Fibroblast of lung (primary cell): ENCODE measurements at places on chromosomes 6 and 20. TPM values are rescaled to one million over a fixed set of nuclear protein-coding genes. Genes with fewer than 3 reads are reported as not detected.

- DNase-seq = no peak
Observed at GRCh38 chr6:169962604-169963469, 211.4 kb downstream of the ERMARD start.

The CRYBG1 gene
- total RNA-seq = 2.1 and 10.1 TPM in 2 replicates

The CNKSR3 gene
- total RNA-seq = 3.9 and 14.0 TPM in 2 replicates

The HDGFL1 gene
- total RNA-seq = not detected in 2 replicates

The NRSN1 gene
- not detected in 2 replicates for total RNA-seq

The REM1 gene
- total RNA-seq = not detected in 2 replicates

- DNase-seq = no peak
Observed at GRCh38 chr20:56004611-56005388, 519 bp downstream of the CBLN4 start.

GRCh38 chr20:46330072-46330763 lies 21.9 kb upstream of the CDH22 start:
- DNase-seq = no peak

GRCh38 chr6:144349690-144350527 lies 64.8 kb downstream of the UTRN start:
- DNase-seq = peak; percentile 87

DNA sequence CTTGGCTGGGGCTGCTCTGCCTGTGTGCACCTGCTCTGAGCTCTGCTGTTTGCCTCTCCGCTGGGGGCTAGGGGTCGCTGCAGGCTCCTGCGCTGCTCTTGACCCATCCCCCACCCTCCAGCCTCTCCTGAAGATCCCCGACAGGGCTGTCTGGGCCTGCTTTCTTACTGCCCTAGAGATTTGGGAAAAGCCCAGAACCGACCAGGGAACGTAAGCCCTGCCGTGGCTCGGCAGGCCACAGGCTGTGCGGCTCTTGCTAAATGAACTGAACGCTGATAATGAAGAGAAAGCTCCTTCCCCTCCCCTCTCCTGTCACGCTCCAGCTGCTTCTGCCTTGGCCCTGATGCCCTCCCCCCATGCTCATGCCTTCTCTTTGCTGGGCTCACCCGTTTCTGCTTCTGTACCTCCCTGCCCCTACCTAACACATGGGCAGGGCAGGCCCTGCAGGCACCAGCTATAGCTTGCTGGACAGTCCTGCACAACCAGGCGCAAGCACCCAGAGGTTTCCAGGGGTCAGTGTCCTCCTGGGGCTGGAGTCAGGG lies 32.0 kb upstream of the PCMTD2 start:
- peak; percentile 31 for DNase-seq

- no peak for DNase-seq
Observed at GRCh38 chr20:44618318-44618731, 33.2 kb downstream of the ADA start.

GRCh38 chr6:44730771-44731391 lies 343.4 kb downstream of the CDC5L start:
- peak; percentile 79 for DNase-seq

GRCh38 chr6:130377371-130377770 lies 11.6 kb downstream of the TMEM200A start:
- no peak for DNase-seq

The ADGRB3 gene
- 0.33 and 0.77 TPM in 2 replicates for total RNA-seq

DNA sequence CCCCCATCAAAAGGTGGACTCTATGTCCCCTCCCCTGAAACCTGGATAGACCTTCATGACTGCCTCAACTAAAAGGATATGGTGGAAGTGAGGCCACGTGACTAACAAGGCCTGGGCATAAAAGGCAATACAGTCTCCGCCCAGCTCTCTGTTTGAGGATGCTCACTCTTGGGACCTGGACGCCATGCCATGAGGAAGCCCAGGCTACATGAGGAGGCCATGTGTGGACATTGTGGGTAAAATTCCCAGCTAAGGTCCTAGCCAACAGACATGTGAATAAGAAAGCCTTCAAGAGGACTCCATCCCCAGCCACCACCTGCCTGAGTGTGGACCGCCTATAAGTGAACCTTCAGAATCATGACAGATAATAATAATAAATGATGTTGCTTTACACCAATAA lies 7.2 kb upstream of the ZNF334 start:
- DNase-seq = no peak

- no peak for DNase-seq
Observed at GRCh38 chr6:150894191-150894744, 28.8 kb downstream of the MTHFD1L start.

DNA sequence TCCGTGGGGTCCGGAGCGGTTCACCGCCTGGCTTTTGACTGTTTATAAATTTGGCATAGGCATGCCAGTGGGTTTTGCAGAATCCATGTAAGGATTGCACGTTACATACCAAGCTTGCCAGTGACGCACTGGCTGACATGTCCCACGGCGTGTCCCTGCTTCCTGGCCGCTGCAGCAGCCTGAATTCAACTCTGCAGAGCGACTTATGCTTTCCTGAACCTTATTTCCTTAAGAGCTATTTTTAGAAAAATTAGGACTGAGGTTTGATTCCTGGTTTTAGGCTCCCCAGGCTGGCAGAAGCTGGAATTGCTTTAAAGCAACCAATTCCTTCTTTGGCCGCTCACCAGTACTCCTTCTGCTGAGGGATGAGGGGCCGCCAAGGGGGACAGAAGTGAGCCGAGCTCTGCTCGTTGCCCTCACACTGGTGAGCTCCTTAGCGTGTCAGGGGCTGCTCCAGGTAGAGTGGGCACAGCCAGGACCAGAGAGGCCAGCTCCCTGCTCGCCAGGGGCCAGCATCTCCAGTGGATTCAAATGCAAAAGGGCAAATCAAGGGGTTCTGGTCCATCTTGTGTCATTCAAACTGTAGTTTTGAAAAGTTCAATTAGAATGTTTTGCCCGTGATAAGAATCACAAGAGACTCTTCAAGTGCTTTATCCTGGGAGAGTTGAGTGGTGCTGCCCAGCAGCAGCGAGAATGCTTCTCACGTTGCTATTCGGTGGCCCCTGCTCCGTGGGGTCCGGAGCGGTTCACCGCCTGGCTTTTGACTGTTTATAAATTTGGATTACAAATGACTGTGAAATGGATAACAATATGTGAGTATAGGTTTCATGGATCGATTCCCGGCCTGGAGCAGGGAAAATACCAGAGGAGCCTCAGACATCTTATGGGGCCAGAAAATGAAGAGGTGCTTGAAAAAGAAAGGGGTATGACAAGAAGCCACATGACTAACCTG lies 17.5 kb upstream of the IRF4 start:
- DNase-seq = no peak

The TMC2 gene
- under 0.01 TPM in 2 replicates for total RNA-seq

DNA sequence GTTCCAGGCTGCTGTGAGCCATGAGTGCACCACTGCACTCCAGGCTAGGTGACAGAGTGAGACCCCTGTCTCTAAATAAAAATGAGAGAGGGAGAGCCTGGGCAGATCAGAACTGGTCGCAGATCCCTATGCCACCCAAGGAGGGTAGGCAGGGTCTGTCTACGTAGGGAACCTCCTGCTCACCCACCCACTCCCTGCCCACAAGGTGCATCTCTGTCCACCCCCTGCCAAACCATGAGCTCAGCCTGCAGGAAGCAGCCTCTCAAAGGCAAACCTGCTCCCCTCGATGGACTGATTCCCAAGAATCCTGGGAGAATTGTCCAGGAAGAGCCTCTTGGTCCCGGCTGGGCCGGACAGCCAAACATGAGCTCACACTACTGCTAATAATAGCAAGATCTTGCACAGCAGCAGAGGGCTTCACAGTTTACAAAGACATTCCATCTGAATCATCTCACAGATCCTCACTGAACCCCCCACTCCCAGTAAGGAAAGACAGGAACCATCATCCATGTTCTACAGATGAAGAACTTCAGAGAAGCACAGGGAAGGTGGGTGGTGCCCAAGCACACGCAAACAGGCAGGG lies 27.8 kb upstream of the TLDC2 start:
- DNase-seq = peak; percentile 90

GRCh38 chr20:59835057-59835447 lies 98.4 kb downstream of the SYCP2 start:
- no peak for DNase-seq

DNA sequence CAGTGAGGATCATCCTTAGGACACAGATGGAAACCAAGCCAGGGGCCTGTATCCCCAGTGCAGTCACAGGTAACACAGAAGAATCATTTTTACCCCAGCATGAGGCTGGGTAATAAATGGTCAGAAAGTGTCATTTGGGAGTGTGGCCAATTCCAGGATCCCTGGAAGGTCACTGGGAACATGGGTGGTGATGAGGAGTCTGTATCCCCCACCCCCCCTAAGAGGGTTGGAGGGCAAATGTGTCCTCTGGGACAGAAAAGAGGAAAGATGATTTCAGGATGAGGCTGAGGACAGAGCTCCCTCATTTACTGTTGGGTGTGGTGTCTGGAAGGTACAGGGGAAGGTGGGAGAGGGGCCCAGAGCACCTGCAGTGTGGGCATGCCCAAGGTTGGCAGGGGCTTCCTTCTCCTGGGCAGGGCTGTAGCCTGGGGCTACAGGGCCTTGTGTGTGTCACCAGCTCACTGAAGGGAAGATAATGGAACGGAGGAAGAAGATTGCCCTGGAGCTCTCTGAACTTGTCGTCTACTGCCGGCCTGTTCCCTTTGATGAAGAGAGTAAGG lies 34.5 kb downstream of the PLCG1 start:
- DNase-seq = no peak

GRCh38 chr6:79863566-79863965 lies 83.8 kb downstream of the ELOVL4 start:
- DNase-seq = no peak
